ENCODE measurements at places on chromosomes 2 and 18. TPM values are rescaled to one million over a fixed set of nuclear protein-coding genes. Genes with fewer than 3 reads are reported as not detected.

GRCh38 chr2:190763901-190764514, 115.1 kb downstream of the NAB1 start:
- peak; percentile 73 for DNase-seq

GRCh38 chr2:76808732-76809131, 713.4 kb downstream of the LRRTM4 start:
- no peak for DNase-seq

DNA sequence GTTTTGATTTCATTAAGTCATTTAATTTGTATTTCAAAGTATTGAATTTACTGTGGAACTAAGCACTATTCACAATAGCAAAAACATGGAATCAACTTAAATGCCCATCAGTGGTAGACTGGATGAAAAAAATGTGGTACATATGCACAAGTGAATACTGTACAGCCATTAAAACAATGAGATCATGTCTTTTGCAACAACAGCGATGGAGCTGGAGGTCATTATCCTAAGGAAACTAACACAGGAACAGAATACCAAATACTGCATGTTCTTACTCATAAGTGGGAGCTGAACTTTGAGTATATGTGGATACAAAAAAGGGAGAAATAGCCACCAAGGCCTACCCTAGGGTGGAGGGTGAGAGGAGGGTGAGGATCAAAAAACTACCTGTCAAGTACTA, 164.4 kb downstream of the BABAM2 start:
- DNase-seq: no peak

DNA sequence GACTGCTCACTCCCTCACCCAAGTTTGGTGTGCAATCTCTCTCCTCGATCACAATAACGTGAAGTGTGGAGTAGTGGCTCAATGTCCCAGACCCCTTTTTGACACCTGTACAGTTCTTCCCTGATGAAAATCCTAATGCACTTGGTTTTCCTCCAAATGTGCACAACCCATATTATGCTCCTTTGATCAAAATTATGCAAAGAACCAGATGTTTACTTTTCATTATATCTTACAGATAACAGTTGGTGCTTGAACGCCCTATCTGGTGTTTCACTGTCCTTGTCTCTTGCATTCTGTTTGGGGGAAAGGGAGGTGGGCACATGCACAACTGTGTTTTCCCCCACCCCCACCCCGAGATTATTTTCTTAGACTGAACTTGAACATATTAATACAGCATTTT, 85.0 kb upstream of the CREB1 start:
- DNase-seq: no peak

DNA sequence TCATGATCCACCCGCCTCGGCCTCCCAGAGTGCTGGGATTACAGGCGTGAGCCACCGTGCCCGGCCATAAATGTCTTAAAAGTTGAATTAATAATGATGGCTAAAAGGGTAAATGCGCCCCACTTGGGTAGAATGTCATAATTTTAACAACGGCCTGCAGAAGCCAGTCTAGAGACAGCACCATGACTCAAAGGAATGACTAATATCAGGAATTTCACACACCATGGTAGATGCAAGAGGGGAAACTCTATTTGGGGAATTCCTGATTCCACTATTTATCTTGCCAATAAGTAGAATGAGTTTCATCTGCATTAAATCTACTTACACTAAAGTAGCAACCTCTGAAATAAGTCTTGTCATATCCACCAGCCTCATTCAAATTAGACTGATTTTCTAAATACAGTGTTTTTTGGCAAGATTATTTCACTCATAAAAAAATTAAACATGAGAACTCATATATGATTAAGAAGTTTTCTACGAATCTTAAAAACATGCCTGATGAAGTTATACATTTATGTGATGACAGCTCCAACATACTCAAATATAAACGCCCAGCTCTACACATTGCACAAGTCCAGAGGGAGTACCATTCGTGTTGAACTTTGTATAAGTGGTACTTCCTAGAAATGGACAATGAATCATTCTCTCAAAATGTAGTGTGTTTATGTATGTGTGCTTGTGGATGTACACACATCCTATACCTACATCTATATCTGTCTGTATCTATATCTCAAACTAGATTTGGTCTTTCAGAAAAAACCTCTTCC, 309.7 kb downstream of the IRS1 start:
- no peak for DNase-seq

- DNase-seq: no peak
These were observed 89.8 kb downstream of the EHBP1 start for GRCh38 chr2:62795341-62795740.

The LPIN2 gene
- 107 TPM for total RNA-seq

The DGUOK gene
- total RNA-seq: 102 TPM

Measured in activated CD4-positive, alpha-beta memory T cell treated with anti-CD3 and anti-CD28 coated beads for 36 hours (primary cell).